ENCODE measurements at places on chromosomes 4 and X.

- DNase-seq = no peak
Observed at GRCh38 chr4:41715155-41715554, 33.4 kb downstream of the PHOX2B start.

GRCh38 chr4:152926959-152927358 is 9.2 kb upstream of the FHDC1 start:
- no peak for DNase-seq

DNA sequence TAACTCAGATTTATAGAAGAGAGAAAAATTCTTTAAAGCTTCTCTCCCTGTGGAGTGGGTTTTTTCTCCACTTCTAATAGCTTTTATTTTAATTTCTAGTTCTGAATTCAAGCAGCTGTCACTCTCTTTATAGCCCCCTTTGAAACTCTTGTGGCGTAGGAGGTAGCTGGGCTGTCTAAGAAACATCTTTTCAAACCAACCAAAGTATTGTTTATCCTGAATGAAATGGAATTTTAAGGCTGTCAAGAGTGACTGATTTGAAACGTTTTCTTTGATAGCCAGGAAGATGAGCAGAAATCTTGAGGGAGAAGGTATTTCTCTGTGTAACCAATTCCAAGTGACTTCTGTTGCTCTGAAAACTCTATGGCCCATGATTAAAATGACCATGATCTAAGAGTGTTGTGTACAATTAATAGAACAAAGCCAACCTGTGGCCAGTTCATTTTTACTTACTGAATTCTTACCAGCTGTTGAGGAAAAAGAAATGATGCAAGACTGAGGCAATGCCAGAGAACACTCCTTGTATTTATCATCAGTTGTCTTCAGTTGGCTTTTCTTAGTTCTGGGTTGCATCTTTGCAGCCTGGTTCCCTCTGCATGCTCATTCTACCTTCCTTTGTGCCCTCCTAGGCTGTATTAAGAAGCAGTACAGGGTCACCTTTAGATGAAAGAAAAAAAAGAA is 298.4 kb downstream of the ARHGAP10 start:
- no peak for DNase-seq

GRCh38 chrX:38880296-38880854 is 79.1 kb downstream of the MID1IP1 start:
- DNase-seq = no peak

- no peak for DNase-seq
Observed at GRCh38 chr4:147328756-147329446, 152.0 kb upstream of the EDNRA start.

DNA sequence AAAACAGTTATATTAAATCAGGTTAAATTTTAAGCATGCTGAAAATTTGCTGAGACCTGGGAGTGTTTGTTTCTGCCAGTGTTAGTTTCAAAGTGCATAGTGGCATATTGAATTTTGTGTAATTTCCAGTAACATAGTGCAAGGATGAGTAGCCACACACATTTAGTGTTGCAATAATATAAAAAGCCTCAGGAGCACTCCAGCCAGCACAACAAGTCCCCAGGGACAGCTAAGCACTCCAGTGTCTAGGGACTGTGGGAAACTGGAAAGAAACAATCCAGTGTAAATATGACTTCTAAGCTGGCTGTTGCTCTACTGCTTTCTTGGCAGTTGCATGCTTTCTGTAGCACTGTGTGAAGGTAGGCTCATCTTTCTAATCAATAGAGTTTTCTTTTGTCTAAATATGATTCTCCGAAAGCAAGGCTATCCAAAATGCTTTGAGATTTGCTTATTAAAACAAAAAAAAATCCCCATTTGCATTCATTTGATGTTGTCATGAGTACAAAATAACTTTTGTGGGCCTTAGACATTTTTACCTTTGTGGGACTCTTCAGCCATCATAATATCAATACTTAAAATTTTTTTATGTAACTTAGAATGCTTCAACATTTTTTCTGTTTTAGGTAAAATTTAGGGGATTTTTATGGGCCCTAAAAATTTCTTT is 24.2 kb upstream of the CXCL2 start:
- peak; percentile 52 for DNase-seq

- no peak for DNase-seq
Observed at GRCh38 chr4:19925516-19925915, 326.2 kb upstream of the SLIT2 start.

- DNase-seq = no peak
Observed at GRCh38 chr4:127174616-127175015, 458.1 kb upstream of the INTU start.

- peak; percentile 30 for DNase-seq
Observed at GRCh38 chrX:9745417-9746115, 20.1 kb downstream of the GPR143 start.

DNA sequence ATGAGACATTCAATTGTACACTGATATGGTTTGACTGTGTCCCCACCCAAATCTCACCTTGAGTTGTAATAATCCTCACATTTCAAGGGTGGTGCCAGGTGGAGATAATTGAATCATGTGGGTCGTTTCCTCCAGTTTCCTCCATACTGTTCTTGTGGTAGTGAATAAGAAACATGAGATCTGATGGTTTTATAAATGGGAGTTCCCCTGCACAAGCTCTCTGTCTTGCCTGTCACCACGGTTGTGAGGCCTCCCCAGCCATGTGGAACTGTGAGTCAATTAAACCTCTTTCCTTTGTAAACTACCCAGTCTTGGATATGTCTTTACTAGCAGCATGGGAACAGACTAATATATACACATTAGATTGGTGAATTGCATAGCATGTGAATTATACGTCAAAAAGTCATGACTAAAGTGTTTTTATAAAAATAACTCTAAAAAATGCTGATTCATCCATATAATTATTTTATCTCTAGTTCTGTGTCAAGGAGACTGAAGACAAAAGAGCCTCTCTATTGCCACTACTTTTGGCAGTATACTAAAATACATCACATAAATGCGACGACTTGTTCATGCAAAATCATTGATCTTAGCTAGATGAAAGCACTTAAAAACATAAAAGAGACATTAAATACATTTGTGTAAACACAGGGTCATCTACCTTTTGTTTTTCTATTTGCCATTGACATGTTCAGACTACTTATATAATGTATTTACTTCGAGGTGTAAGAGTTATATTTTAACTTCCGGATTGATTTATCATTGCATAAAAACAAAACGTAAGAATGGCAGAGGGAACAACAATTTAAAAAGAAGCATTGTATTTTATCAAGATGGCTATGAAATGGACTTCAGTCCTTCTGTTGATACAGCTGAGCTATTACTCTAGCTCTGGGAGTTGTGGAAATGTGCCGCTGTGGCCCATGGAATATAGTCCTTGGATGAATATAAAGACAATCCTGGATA is 50.1 kb downstream of the YTHDC1 start:
- no peak for DNase-seq

GRCh38 chrX:136268051-136269048 is 17.1 kb upstream of the MAP7D3 start:
- no peak for DNase-seq

DNA sequence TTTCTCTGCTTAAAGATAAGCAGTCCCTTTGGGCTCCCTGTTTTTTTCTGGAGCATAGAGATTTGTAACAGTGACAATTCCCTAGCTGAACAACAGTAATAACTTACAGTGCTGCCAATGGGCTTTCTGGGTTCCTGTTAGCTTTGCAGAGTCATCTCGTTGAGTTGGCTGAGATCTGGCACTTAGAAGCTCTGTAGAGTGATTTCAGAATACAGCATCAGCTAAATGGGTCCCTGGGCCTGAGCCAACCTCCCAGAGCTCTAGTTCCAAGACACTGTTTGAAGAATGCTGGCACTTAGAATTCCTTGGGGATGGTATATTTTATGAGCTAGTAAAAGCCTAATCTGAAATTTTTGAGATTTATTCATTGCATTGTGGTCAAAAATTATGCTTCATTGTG is 43.5 kb upstream of the SERTM2 start:
- peak; percentile 64 for DNase-seq

GRCh38 chrX:46587753-46588171 is 14.2 kb downstream of the CHST7 start:
- DNase-seq = no peak

DNA sequence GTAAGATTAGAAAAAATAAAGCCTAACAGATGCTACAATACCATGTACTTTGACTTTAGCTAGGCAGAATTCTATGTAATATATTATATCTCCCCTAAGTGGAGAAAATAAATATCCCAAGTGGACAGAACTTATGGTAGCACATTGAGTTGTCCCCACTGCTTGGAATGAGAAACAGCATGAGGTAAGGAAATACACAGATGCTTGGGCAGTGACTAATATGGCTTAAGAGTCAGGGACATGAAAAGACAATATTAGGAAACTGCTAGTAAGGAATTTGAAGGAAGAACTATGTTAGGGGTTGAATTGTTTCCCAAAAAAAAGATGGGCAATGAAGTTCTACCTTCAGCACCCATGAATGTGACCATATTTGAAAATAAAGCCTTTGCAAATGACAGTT is 2265.1 kb downstream of the PCDH7 start:
- no peak for DNase-seq

- no peak for DNase-seq
Observed at GRCh38 chr4:158015241-158015640, 157.6 kb downstream of the GASK1B start.

DNA sequence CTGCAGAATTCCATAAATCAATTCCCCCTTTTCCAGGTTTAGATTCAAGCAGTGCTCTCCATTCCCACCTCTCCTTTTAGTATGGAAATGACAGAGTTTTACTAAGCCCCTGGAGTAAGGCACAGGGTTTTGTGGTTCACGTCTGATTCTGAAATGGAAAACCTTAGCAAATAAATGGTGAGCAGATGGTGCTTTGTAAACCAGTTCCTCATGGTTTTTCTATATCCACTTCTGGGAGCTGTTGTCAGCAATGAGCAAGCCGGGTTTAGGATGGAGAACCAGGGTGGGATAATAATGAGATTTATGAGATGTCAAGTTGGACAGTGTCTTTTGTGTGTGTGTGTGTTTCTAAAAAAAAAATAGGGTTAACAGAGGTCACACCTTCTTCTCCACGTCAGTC is 113.8 kb upstream of the RBPJ start:
- no peak for DNase-seq

DNA sequence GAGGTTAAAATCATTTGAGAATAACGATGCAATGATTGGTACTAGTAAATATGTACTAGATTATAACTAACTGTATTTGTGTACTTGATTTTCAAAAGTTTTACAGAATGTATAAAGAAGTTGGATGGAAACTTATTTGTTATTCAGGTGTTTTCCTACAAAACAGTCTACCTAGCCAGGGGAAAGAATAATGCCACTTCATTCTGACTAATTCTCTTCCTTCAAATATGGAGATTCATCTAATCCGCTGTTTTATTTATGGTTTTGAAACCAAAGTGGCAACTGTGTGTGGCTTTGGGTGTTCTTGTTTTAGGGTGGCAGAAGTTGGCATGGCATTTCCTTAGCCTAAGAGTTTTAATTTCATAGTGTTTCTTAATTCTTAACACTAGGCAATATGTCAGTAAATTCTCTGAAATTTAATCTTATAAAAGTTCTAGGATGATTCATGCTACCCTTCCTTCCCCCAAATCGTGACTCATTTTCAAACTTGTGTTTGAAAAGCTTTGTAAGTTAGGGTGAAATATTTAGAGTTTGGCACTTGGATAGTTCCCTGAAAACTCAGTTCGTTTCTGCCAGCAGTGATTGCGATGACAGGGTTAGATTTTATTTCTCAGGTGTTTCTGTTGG is 62.6 kb downstream of the DCLK2 start:
- DNase-seq = no peak

GRCh38 chr4:9963328-9963727 is 58.0 kb downstream of the SLC2A9 start:
- DNase-seq = no peak
